K562 (cell line): ENCODE measurements at places on chromosomes 4 and X. TPM values are rescaled to one million over a fixed set of nuclear protein-coding genes. Genes with fewer than 3 reads are reported as not detected.

DNA sequence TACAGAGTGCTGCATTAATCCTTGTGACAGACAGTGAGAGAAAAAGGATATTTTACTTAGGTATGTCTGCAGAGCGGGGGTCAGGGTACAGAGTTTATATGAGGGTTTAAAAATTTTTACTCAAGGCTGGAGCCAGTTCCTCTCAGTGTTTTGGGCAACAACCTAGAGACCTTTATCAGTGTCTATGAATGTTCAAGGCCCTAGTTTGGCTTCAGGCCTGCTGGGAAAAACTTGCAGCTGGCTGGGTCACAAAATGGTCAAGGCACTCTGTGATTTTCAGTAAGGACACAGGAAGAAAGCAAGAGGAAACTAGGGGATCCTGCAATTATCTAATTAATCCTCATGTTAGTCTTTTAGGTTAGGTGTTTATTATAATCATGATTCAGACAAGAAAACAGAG lies 10.8 kb upstream of the C4orf54 start:
- no peaks in the 10 kb centered on the region for H3K4me1 ChIP-seq
- no peak for DNase-seq
- no peaks in the 10 kb centered on the region for H3K36me3 ChIP-seq
- H3K27ac ChIP-seq = no peak overlapping the region
- H3K4me3 ChIP-seq = no peak overlapping the region

- H3K4me1 ChIP-seq = no peaks in the 10 kb centered on the region
- H3K4me3 ChIP-seq = no peak overlapping the region
- H3K27ac ChIP-seq = no peak overlapping the region
- no peaks in the 10 kb centered on the region for H3K27me3 ChIP-seq
- peaks cover 26% of the 10 kb centered on the region for H3K36me3 ChIP-seq
Observed at GRCh38 chr4:110091434-110092140, 106.8 kb downstream of the ELOVL6 start.

- no peaks in the 10 kb centered on the region for H3K27me3 ChIP-seq
- H3K4me1 ChIP-seq = peaks cover 4% of the 10 kb centered on the region
- H3K4me3 ChIP-seq = 0 out of 2 replicates have a peak overlapping the region, but pooled peaks have one; percentile 83
- peak overlapping the region; percentile 95 for H3K27ac ChIP-seq
Observed at GRCh38 chrX:139933904-139934303, 1.1 kb upstream of the ATP11C start.

GRCh38 chr4:114998316-114998715 lies 115.1 kb downstream of the NDST4 start:
- DNase-seq = no peak
- no peaks in the 10 kb centered on the region for H3K27me3 ChIP-seq
- H3K36me3 ChIP-seq = no peaks in the 10 kb centered on the region
- H3K4me3 ChIP-seq = no peak overlapping the region

DNA sequence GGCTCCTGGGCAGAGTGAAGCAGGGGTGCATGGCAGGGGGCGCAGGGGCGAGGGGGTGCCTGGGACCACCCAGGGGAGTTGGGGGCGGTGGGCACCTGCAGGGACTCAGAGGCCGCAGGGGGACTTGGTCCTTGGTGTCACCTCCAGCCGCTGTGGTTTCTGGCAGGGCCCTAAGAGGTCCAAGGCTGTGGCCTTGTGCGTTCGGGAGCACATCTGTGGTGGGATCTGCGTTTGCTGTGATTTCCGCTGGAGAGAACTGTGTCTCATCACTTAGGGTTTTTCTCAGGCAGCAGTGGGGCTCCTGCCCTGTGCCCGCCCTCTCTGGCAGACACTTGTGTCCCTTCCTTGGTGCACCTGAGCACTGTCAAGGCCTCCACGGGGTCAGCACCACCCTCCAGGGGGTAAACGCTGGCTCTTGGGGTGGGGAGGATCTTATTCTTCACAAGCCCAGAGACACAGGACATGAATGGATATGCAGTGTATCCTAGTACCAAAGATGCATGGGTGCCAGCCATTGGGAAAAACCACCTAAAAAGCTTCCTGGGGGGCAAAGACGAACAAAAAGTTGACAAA lies 66.5 kb downstream of the ACOX3 start:
- no peaks in the 10 kb centered on the region for H3K36me3 ChIP-seq
- H3K27me3 ChIP-seq = peaks cover 71% of the 10 kb centered on the region
- H3K27ac ChIP-seq = no peak overlapping the region
- peaks cover 20% of the 10 kb centered on the region for H3K4me1 ChIP-seq

DNA sequence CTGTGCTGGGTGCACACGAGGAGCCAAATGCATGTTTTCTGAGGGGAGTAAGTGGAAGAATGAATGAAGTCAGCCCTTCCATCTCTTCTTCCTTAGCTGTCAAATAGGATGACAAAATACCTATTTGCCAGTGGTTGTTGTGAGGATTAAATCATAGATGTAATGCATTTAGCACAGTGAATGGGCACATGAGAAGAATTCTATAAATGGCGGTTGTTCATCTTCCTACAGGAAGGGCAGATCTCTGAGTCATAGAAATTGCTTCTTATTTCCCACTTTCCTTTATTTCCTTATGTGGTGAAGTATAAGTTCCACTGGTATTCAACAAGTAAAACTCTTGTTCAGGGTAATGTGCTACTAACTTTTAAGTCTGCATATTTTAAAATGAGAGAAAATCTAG lies 83.1 kb downstream of the SORBS2 start:
- no peaks in the 10 kb centered on the region for H3K4me1 ChIP-seq
- no peak overlapping the region for H3K27ac ChIP-seq
- H3K27me3 ChIP-seq = peaks cover 11% of the 10 kb centered on the region; the same call in 1 of the 2 replicates
- DNase-seq = no peak
- H3K36me3 ChIP-seq = no peaks in the 10 kb centered on the region

DNA sequence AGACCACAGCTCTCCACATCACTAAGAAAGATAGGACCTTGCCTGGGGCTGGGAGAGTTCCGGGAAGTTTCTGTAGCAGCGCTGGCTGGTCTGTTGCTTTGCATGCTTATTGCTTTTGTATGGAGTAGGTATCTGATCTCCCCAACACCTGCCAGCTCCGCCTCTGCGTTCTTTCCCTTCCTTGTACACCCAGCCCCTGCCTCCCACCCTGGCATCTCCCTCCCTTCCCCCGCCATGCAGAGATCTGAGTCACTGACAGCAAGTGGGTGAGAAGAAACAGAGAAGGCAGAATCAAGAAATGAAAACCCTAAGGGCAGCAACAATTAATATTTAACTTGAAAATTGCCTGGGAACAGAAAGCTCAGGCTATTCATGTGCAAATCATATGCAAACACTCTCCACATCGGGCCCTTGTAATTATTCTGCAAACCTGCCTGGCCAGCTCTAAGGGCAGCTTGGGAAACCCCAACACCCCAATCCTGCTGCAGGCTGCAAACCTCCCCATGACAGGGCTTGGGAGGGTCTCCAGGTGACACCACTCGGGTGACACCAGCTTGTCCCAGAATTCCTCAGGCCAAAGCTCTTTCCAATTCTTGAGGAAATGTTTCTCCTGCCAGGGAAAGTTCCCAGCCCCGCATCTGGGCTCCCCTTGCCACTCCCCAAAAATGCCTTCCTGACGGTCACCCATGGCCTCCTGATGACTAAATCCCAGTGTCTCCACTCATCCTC lies 257.2 kb downstream of the FBXW7 start:
- H3K27me3 ChIP-seq = peaks cover 40% of the 10 kb centered on the region
- peaks cover 6% of the 10 kb centered on the region for H3K4me1 ChIP-seq
- DNase-seq = no peak
- no peak overlapping the region for H3K4me3 ChIP-seq
- H3K27ac ChIP-seq = no peak overlapping the region

- H3K4me1 ChIP-seq = no peaks in the 10 kb centered on the region
- no peak overlapping the region for H3K27ac ChIP-seq
- no peak overlapping the region for H3K4me3 ChIP-seq
- no peak for DNase-seq
- H3K27me3 ChIP-seq = no peaks in the 10 kb centered on the region
Observed at GRCh38 chr4:136687118-136687517, 845.2 kb downstream of the PCDH18 start.

DNA sequence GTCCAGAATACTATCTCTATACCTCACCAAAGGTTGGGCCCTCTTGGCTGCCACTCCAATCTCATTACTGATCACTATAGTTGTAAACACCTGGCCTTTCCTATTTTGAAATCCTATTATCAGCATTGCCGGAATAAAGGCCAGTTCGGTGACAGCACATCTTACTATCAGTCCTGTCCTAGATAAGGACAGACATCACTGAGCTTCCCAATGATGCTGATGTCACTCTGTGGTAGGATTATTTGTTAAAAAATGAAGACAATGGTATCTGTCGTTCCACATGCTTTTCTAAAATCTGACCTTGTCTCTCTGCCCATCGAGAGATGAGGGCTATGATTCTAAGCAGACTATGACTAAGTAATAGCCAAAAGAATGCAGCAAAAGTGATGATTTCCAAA lies 260.4 kb downstream of the PDGFC start:
- no peak for DNase-seq
- H3K4me1 ChIP-seq = no peaks in the 10 kb centered on the region
- H3K36me3 ChIP-seq = no peaks in the 10 kb centered on the region
- H3K27ac ChIP-seq = no peak overlapping the region
- H3K4me3 ChIP-seq = no peak overlapping the region
- H3K27me3 ChIP-seq = no peaks in the 10 kb centered on the region

- H3K4me3 ChIP-seq = no peak overlapping the region
- no peak overlapping the region for H3K27ac ChIP-seq
- no peaks in the 10 kb centered on the region for H3K27me3 ChIP-seq
- no peak for DNase-seq
Observed at GRCh38 chr4:146450524-146450923, 71.2 kb downstream of the SLC10A7 start.

- H3K36me3 ChIP-seq = peaks cover 49% of the 10 kb centered on the region
- no peaks in the 10 kb centered on the region for H3K27me3 ChIP-seq
- no peaks in the 10 kb centered on the region; the same call in 2 of the 3 replicates for H3K4me1 ChIP-seq
- no peak for DNase-seq
- no peak overlapping the region for H3K4me3 ChIP-seq
Observed at GRCh38 chrX:71466979-71467523, 65.9 kb upstream of the OGT start.

GRCh38 chr4:74378573-74378972 lies 13.6 kb downstream of the EREG start:
- DNase-seq = no peak
- H3K4me3 ChIP-seq = no peak overlapping the region
- no peaks in the 10 kb centered on the region for H3K27me3 ChIP-seq

- no peaks in the 10 kb centered on the region for H3K27me3 ChIP-seq
- H3K36me3 ChIP-seq = peaks cover 17% of the 10 kb centered on the region; the same call in 2 of the 3 replicates
- H3K27ac ChIP-seq = no peak overlapping the region
- no peaks in the 10 kb centered on the region for H3K4me1 ChIP-seq
- no peak for DNase-seq
Observed at GRCh38 chrX:101117701-101118100, 19.7 kb downstream of the CENPI start.

GRCh38 chr4:1211891-1212545 lies 36.9 kb downstream of the CTBP1 start:
- H3K27ac ChIP-seq = no peak overlapping the region
- no peak for DNase-seq
- peaks cover 53% of the 10 kb centered on the region; the same call in 2 of the 3 replicates for H3K36me3 ChIP-seq
- no peaks in the 10 kb centered on the region for H3K27me3 ChIP-seq
- no peak overlapping the region for H3K4me3 ChIP-seq

DNA sequence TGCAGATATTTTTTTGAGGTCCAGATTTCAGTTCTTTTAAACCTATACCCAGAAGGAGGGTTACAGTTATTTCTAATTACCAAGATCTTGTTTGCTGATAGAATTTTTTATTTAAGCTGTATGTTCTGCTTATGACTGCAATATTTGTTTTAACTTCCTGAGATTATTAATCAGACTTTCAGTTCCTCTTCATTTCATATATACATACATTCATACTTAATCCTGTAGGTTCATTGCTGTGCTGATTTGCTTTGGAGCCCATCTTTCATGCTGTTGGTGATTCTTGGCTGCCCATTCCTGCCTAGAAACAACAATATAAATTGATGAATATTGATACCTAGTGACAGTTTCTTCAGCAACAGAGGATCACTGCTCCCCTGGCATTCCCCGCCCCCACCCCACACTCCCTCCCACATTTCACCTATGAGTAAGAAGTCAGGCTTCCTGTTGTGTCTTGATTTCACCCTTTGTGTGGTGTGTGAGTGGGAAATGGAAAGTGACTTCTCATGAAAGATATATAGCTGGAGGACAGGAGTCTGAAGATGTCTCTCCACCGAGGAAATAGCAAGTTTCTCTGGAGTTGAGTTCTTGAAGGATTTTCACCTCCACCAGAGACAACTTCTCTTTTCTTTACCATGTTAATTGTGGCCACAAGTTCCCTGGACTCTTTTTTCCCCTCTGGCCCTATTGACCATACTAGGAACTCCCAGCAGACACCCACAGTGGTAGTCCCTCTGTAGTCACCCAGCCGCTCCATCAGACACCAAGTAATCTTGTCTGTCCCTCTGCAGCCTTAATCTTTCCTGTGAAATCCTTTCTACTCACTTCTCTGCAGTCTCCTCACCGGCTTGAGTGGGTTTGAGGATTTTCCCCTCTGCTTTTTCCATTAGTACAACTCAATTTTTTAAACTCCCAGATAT lies 118.4 kb downstream of the ASB9 start:
- H3K36me3 ChIP-seq = no peaks in the 10 kb centered on the region
- no peak overlapping the region for H3K4me3 ChIP-seq
- H3K4me1 ChIP-seq = peaks cover 2% of the 10 kb centered on the region; the same call in 1 of the 3 replicates
- no peaks in the 10 kb centered on the region for H3K27me3 ChIP-seq

DNA sequence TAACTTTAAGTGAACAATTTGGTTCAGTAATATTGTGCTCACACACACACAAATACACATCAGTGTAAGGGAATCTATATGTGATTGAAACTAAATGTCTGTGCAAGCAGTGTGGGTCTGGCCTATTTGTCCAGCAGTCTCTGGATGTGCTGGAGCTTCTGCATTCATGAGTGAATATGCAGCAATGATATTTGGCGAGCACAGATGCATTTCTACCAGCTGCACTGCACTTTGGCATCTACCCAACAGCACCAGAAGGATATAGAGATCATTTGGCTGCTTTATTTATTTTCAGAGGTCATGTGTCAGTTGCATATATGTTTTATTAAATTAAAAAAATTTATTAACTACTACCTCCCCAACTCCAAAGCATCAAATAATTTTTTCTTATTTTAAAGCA lies 613.4 kb upstream of the NR3C2 start:
- H3K4me3 ChIP-seq = no peak overlapping the region
- no peak for DNase-seq

GRCh38 chrX:135697601-135698000 lies 15.8 kb upstream of the CT45A1 start:
- no peak overlapping the region for H3K27ac ChIP-seq
- no peaks in the 10 kb centered on the region for H3K4me1 ChIP-seq
- H3K4me3 ChIP-seq = no peak overlapping the region

DNA sequence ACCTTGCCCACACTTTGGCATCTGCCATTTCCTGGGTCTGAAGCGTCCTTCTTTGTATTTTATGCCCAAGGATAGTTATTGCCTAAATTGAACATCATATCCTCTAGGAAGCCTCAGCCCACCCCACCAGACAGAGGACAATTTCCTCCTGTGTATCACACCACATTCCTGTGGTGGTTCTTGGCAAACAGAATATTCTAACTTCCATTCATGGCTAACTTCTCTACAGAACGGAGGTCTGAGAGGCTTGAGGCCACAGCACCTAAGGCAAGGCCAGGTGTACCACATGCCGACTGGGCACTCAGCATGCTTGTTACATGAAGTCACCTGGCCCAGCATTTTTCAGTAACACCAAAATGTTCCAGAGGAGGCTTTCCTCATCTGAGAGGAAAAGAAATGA lies 42.4 kb downstream of the CD99L2 start:
- H3K4me1 ChIP-seq = no peaks in the 10 kb centered on the region; the same call in 1 of the 2 replicates
- no peak overlapping the region for H3K27ac ChIP-seq
- H3K4me3 ChIP-seq = no peak overlapping the region
- H3K36me3 ChIP-seq = no peaks in the 10 kb centered on the region
- H3K27me3 ChIP-seq = no peaks in the 10 kb centered on the region

The P2RY10 gene
- total RNA-seq = 0.13 TPM in 1 of 2 replicates, not detected in the other

The PCDH19 gene
- total RNA-seq = not detected in 2 replicates

The ENOX2 gene
- total RNA-seq = 16.7 and 17.5 TPM in 2 replicates

The DOK7 gene
- total RNA-seq = not detected in 2 replicates

The FRMD7 gene
- not detected in 2 replicates for total RNA-seq

The ZBTB33 gene
- 20.7 and 21.3 TPM in 2 replicates for total RNA-seq

The MAB21L2 gene
- total RNA-seq = not detected in 2 replicates

The ZNF41 gene
- total RNA-seq = 6.8 and 6.9 TPM in 2 replicates

The UGT2B7 gene
- 0.13 TPM in 1 of 2 replicates, not detected in the other for total RNA-seq

The GSX2 gene
- total RNA-seq = not detected in 2 replicates
